CD8-positive, alpha-beta memory T cell (primary cell): ENCODE measurements at places on chromosomes 2 and 18. TPM values are rescaled to one million over a fixed set of nuclear protein-coding genes. Genes with fewer than 3 reads are reported as not detected.
A peak's percentile ranks its signal among the peaks of the same experiment; 100 is the strongest.

POTEI gene
- total RNA-seq = not detected

LONRF2 gene
- 0.20 TPM for total RNA-seq

GRCh38 chr2:130336877-130337734 lies 5.6 kb upstream of the IMP4 start:
- peaks cover 15% of the 10 kb centered on the region for H3K4me1 ChIP-seq

- H3K27ac ChIP-seq = no peak overlapping the region
- no peaks in the 10 kb centered on the region for H3K27me3 ChIP-seq
- H3K4me1 ChIP-seq = peaks cover 22% of the 10 kb centered on the region
- H3K4me3 ChIP-seq = no peak overlapping the region
- DNase-seq = no peak
Observed at GRCh38 chr2:159290289-159290907, 3.9 kb upstream of the WDSUB1 start.

SLC8A1 gene
- 0.15 TPM for total RNA-seq

COLEC12 gene
- total RNA-seq = 0.04 TPM

GRCh38 chr18:57621246-57621604 lies 411 bp downstream of the NARS1 start:
- H3K27ac ChIP-seq = peak overlapping the region; percentile 90
- peaks cover 18% of the 10 kb centered on the region for H3K4me1 ChIP-seq
- DNase-seq = no peak
- H3K36me3 ChIP-seq = no peaks in the 10 kb centered on the region
- peak overlapping the region; percentile 86 for H3K4me3 ChIP-seq
- H3K27me3 ChIP-seq = no peaks in the 10 kb centered on the region
